ENCODE measurements at places on chromosomes 11 and 22. TPM values are rescaled to one million over a fixed set of nuclear protein-coding genes. Genes with fewer than 3 reads are reported as not detected.

DNA sequence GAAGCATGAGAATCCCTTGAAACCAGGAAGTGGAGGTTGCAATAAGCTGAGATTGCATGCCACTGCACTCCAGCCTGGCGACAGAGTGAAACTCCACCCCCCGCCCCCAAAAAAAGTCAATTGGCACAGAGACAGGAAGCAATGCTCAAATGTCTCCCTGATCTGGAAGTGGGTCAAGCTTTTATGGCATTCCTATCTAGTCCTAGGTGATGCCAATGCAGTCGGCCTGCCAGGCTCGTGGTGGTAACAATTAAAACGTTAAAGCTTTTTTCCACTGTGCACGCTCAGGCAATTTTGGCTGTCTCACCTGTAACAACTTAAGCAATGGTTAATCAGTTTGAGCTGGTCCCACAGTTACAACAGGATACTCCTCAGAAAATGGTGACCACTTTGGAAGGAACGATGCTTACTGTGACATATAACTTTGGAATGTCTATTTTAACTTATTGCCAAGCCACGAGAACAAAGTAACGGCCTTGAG, 18.9 kb upstream of the PISD start:
- no peak for DNase-seq

GRCh38 chr11:127649071-127649470, 648.5 kb upstream of the KIRREL3 start:
- DNase-seq: no peak

DNA sequence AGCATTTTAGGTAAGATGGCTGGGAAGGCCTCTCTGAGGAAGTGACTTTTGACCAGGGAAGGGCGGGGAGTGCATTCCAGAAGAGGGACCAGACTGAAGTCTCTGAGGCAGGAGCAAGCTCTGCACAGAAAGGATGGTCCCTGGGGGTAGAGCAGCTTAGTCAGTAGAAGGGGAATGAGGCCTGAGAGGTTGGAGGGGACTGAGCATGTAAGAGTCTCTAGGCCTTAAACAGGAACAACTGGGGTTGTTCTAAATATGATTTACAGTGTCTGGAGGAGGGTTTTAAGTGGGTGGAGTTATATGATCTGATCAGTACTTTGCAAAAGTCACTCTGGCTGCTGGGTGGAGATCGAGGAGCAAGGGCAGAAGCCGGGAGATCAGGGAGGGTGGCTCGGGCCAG, 31.7 kb upstream of the TEF start:
- no peak for DNase-seq

The RNF26 gene
- 33.2 TPM for total RNA-seq

The MRGPRE gene
- total RNA-seq: not detected

The NRIP3 gene
- 3.6 TPM for total RNA-seq

The MFNG gene
- total RNA-seq: 20.7 TPM

The MS4A3 gene
- not detected for total RNA-seq
